ENCODE measurements at places on chromosomes 2 and 18.

DNA sequence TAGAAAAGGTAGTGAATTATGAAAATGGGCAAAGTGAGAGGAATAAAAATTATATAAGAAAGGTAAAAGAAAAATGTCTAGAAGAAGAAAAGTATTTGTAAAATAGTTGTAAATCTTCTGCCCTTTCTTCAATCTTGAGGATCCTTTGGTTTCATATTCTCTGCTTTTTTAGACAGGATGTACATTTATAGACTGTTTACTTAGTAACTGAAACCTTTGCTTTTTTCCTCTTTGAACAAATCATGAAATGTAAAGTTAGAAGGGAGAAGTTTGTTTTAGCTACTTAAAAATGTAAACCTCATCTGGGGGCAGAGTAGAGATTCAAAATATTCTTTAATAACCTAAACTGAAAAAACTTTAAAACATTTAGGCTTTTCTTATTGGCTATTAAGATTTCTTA lies 150.4 kb upstream of the ITGA4 start:
- no peak for DNase-seq

GRCh38 chr2:71215447-71215846 lies 11.5 kb downstream of the PAIP2B start:
- no peak for DNase-seq

DNA sequence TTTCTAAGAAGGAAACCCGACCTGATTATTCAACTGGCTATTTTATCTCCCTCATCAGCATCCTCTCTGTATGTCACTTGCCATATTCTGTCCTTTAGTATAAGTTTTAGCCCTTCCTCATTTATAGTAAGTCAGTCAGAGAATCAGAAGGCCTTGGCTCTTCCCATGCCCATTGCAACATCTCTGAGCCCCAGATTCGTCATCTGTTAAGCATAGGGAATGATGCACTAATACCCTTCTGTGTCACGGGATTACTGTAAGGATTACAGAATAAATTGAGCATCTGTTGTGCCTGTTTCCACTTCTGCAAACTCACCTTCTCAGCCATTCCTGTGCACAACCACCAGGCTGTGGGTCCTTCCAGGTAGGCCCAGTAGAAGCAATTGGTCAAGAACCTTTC lies 258.1 kb upstream of the RAB12 start:
- DNase-seq: no peak

DNA sequence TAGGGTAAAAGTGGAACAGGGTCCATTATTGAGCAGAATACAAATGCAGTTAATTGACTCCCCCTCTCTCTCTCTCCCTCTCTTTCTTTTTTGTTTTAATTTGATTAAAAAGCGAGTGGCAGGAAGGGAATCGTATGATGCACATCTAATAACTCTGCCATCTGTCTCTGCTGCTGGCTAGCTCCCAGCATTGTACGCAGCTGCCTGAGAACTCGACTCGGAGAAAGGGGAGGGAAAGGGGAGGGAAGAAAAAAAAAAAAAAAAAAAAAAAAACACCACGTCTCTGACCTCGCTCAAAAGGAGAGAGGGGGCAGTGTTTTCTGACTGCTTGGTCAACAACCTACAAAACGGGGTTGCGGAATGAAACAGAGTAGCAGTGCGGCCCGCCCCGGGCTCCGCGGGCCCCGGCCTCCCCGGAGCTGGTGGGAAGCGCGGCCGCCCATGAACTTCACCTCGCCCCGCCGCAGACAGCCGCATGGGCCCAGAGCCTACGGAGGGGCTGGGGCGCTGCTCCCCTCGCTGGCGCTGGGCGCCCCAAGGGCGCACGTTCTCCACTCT lies 265.7 kb downstream of the TCF4 start:
- peak; percentile 80 for DNase-seq

DNA sequence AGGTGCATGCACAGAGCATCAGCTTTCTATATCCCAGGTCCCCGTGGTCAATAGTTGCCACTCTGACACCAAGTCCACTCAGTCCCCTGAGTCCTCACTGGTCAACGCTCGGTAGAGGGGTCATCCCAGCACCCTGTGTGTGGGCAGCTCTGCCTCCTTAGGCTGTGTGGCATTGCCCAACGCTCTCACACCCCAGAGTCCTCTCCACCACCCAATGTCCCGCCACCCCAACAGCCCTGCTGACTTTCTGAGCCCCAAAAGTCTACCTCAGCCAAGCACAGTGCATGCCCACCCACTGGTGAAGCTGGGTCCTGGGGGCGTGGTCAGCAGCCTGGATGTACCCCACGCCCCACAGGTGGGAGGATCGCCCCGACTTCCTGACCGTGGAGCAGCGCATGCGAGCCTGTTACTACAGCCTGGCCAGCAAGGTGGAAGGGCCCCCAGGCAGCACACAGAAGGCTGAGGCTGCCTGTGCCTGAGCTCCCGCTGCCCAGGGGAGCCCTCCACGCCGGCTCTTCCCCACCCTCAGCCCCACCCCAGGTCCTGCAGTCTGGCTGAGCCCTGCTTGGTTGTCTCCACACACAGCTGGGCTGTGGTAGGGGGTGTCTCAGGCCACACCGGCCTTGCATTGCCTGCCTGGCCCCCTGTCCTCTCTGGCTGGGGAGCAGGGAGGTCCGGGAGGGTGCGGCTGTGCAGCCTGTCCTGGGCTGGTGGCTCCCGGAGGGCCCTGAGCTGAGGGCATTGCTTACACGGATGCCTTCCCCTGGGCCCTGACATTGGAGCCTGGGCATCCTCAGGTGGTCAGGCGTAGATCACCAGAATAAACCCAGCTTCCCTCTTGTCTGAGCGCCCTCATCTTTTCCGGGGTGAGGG lies 25.9 kb downstream of the ZAP70 start:
- DNase-seq: no peak

GRCh38 chr18:27581296-27581904 lies 396.3 kb upstream of the CHST9 start:
- no peak for DNase-seq

GRCh38 chr2:164747783-164748433 lies 93.7 kb downstream of the COBLL1 start:
- DNase-seq: no peak

DNA sequence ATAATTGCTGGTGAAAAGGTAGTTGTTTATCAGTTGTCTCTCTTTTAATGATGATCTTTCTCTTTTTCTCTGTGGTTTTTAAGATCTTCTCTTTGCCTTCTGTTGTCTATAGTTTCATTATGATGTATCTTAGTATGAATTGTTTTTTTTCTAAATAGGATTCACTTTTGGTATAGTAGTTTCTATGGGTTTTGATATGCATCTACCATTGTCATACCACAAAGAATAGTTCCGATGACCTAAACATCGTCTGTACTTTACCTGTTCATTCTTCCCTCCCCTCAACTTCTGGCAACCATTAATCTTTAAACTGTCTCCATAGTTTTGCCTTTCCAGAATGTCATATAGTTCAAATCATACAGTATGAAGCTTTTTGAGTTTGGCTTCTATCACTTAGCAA lies 19.6 kb downstream of the RDH14 start:
- DNase-seq: no peak

DNA sequence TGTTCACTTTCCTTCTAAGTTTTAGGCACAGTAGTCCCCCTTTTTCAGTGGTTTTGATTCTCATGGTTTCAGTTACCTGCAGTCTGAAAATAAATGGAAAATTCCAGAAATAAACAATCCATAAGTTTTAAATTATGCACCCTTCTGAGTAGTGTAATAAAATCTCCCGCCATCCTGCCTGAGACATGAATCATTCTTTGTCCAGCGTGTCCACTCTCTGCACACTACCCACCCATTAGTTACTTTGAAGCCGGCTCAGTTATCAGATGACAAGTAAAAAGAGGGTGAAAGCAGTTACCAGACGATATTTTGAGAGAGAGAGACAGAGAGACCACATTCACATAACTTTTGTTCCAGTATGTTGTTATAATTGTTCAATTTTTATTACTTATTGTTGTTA lies 400.5 kb downstream of the TMX3 start:
- no peak for DNase-seq

DNA sequence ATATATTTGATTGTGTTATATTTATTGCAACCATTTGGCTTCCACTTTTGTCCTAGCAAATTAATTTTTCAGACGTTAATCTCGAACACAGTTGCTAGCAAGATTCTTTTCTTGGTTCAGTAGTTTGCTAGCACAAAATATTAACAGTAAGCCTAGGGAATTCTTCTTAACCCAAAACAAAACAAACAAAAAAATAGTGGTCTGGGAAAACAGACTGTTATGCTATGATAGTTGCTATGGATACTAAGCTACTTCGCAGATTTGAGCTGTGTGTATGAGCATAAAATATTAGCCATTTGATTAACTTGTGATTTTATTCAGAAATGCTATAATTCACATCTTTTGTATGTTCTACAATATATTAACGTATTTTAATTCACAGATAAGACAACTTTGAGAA lies 541.5 kb upstream of the NETO1 start:
- DNase-seq: no peak

DNA sequence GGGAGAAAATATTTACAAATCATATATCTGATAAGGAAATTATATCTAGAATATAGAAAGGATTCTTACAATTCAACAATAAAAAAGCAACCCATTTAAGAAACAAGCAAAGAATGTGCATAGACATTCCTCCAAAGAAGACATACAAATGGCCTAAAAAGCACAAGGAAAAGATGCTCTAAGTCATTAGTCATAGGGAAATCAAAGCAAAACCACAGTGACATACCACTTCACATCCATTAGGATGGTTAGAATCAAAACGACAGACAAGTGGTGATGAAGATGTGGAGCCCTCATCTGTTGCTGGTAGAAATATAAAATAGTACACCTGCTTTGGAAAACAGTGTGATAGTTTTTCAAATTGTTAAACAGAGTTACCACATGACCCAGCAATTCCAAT lies 48.2 kb downstream of the MAPRE2 start:
- DNase-seq: no peak

- no peak for DNase-seq
Measured at GRCh38 chr2:201926067-201926466, 107.6 kb upstream of the FZD7 start.

- no peak for DNase-seq
Measured at GRCh38 chr2:12031866-12032265, 285.4 kb downstream of the LPIN1 start.

DNA sequence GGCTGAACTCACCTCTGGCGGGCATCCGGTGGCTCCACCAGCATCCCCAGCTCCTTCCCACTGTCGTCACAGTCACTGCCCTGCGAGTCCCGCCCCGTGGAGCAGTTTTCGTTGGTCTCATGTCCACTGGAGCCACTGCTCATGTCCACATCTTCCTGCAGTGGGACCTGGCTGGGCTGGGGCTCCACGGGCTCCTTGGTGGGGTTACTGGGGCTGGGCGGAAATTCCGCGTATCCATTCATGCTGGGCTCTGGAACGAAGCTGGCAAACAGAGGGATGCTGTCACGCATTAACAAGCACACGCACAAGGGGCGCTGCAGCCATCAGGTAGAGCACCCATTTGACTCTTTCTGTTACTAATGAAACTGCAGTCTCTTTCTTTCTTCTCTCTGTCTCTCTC lies 10.7 kb downstream of the PER2 start:
- DNase-seq: no peak

DNA sequence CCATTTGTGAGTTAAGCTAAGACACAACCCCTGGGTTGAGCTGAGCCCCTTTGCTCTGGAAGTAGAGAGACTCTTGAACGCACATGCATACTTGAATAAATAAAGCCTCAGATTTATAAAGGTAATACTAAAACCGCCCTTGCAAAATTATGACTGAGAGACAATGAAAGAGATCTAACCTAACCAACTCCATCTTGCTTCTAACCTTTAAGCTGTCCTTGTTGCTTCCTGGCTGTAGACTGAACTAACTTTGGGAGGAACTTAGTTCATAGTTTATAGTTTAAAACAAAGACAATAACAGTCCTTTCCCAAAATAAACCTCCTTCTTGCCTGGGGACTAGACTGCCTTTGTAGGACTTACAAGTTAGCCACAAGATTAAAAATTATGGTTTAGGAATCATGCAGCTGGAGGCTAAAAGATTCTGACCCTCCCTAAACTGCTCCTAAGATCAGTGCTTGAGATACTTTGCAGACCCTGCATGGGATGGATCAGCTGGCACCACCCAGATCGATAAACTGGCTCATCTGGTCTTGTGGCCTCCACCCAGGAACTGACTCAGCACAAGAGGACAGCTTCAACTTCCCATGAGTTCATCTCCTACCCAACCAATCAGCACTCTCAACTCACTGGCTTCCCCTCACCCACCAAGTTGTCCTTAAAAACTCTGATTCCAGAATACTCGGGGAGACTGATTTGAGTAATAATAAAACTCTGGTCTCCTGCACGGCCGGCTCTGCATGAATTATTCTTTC lies 240.2 kb upstream of the SLC14A2 start:
- no peak for DNase-seq

DNA sequence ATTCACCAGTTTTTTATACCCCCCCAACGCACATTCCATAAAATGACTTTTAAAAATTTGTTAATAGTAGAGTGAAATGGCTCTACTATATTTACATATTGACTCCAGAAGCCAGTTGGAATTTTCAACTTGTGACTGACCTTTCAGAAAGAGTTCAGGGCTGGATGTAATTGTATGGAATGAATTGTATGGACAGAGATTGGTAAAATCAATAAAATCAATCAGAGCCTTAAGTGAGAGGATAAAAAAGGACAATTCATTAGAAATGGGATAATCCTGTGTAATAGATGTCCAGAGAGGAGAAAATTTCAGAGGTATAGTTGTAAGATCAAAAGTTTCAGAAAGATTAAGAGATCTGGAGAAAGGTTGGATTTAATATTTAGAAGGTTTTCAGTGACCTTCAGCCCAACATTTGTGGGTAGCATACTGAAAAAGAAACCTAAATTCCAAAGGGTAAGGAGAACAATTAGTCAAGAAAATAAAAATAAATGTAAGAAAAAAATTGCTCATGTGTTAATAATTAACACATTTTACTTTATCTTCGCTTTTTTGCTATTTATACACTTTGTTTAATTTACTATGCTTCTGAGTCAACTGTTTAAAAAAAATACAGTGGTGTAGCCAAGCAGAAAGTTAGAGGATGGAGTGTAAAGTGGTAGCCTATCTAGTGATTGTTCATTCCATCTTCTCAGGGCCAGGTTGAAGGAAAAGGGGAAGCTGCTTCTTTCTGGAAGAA lies 385.4 kb upstream of the TMEFF2 start:
- no peak for DNase-seq

DNA sequence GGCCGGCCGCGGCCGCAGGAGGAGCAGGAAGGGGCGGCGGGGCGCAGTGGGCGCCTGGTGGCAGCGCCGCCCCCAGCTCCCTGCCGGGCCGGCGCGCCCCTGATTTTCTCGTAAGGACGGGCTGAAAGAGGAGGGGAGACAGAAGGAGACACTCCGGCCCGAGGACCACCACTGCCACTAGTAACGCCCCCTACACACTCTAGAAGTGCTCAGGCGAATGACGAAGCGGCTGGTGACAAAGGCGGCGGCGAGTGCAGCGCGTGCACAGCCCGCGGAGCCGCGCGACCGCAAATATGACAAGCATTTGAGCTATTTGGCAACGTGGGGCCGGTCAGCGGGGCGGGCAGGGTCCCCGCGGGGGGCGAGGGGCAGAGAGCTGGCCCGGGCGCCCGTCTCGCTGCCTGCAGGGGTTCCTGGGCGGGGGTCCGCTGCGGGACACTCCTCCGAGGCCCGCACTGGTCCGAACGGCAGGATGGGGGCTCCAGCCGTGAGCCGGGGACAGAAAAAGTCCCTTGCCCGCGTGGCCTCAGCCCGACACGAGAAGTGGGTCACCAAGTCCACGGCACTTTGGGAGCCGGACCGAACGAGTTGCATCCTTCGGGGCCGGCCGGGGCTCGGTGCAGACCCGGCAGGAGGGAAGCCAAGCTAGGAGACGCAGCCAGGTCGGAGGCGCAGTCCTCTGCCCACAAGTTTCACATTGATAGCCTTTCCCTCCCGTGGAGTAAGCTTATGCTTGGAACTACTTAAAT lies 524 bp upstream of the SERTAD2 start:
- DNase-seq: peak; percentile 87

GRCh38 chr2:181363164-181363563 lies 94.0 kb upstream of the ITGA4 start:
- peak; percentile 55 for DNase-seq

- no peak for DNase-seq
Measured at GRCh38 chr18:58088691-58089065, 44.7 kb downstream of the NEDD4L start.

Data from suppressor macrophage treated with lipopolysaccharide for 4 hours (primary cell).